ENCODE measurements at places on chromosomes 7 and 10.

DNA sequence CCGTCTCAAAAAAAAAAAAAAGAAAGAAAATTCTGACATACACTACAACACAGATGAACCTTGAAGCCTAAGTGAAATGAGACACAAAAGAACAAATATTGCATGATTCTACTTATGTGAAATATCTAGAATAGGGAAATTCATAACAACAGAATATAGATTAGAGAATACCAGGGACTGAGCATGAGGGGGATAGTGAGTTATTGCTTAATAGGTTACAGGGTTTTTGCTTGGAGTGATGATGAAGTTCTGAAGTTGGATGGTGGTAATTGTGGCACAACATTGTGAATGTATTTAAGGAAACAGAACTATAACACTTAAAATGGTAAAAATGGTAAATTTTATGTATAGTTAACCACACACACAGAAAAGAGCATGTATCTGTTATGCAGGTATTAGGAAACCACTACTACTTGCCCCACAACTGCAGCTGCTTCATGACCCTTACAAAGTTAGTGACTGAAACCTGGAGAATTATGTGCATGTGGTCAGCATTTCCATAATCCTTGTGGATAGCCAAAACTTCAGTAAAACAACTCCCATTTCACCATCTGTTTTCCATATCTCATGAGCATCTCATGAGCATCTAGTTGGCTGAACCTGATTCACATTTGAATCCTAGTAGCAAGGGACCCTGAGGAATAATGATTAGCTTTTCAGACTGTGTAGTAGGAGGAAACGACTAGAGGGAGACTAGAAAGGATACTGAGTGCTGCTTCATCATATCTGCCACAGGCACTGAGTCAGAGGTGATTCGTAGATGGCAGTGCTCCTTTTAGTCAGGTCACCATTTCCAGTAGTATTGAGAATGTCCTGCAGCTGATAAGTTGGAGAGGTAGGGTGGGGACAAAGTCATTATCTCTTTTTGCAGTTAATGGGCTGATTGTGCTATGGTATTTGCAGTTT, 26.3 kb downstream of the SAMD8 start:
- no peak for DNase-seq

DNA sequence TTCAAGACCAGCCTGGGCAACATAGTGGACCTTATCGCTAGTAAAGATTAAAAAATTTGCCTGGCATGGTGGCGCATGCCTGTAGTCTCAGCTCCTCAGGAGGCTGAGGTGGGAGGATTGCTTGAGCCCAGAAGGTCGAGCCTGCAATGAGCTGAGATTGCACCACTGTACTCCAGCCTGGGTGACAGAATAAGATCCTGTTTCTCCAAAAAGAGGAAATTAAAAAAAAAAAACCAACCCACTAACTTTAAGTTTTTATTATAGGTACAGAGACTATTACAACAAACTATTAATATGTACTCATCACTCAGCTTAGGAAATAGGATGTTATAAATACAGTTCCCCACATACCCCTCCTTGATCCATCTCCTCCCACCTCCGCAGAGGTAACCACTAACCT, 30.2 kb downstream of the DHTKD1 start:
- DNase-seq = no peak

- no peak for DNase-seq
Measured at GRCh38 chr10:114874827-114875411, 53.3 kb downstream of the FHIP2A start.

DNA sequence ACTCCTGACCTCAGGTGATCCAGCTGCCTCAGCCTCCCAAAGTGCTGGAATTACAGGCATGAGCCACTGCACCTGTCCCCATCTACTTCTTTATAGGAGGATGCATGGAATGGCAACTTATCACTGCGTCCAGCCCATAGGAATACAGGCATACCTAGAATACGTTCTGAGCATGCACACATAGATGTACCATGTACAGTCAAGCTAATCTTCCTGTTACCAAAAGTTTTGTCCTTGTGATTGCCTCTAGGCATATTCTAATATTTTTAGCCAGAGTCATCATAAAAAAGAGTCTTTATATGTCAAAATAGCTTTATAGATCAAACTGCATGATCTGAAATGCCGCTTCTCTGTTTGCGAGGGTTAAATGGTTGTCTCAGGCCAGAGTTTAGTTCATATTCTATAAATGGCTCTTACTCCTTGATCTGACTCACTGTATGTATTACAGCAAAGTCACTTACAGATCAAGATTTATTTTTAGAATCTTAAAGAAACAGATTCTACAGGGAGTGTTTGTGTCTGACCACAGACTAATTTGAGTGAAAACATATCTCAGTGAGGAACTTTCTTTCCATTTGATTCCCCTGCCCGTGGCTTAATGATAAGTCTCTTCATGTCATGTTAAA, 210.9 kb downstream of the CREB5 start:
- DNase-seq = no peak

- no peak for DNase-seq
Measured at GRCh38 chr10:131775433-131775832, 125.4 kb upstream of the PPP2R2D start.

- DNase-seq = no peak
Measured at GRCh38 chr10:87867453-87867852, 4.0 kb downstream of the PTEN start.

DNA sequence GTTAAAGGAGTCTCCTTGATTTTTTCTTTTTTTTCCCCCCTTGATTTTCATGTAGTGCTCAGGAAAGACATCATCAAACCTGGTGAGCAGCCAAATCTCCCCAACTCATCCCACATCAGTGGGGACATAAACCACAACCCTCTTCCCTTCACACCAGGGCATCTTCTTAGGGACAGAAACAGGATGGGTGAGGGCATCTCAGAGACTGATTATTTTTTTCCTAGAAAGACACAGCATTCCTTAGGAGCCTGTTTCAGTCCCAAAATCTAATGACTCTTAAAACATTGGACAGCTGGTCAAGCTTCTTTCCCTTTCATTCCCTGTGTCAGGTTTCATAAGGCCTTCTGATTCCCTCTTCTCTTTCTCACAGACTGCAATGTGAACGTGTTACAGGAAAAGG, 31.5 kb upstream of the GSAP start:
- no peak for DNase-seq

Measured in stimulated activated CD8-positive, alpha-beta memory T cell treated with anti-CD3 and anti-CD28 coated beads, Interleukin-2, amount 100 ng/mL, for 1 hour (primary cell).